Stimulated activated CD8-positive, alpha-beta memory T cell treated with anti-CD3 and anti-CD28 coated beads, Interleukin-15, amount 100 ng/mL, for 4 hours (primary cell): ENCODE measurements at places on chromosomes 6 and 20.

GRCh38 chr6:84657486-84657885 is 106.9 kb downstream of the TBX18 start:
- DNase-seq, result no peak

DNA sequence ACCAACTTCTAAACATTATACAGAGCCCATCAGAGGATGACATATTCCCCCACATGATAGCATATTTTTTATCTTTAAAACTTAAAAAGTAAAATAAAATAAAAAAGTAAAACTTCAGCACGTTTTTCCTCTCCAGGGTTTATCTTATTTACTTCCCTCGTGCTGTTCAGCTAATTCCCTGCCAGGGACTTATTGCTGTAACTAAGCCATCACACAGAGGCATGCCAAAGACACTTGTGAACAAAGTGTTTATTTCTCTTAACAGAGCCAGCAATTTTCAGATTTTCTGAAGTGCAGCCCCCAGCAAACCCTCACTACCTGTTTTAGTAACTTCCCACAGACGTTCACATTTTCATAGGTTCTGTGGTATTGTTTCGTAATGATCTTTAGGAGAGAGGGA is 293.8 kb downstream of the ZNF217 start:
- DNase-seq, result no peak

DNA sequence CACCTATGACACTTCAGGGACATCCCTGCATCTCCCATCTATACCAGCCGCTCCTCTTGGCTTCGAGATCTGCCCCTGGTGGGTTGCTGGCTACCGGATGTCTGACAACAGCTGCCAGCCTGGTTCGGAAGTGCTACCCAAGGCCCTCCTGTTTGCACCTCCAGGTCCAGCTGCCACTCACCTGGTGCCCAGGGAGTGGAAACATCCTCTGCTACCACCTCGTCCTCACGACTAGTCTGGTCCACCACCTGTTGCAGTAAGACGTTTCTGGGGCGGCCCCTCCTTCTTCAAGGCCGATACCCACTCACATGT is 8.3 kb upstream of the PCMTD2 start:
- DNase-seq, result no peak

GRCh38 chr6:16265351-16266341 is 27.3 kb downstream of the GMPR start:
- DNase-seq, result no peak

DNA sequence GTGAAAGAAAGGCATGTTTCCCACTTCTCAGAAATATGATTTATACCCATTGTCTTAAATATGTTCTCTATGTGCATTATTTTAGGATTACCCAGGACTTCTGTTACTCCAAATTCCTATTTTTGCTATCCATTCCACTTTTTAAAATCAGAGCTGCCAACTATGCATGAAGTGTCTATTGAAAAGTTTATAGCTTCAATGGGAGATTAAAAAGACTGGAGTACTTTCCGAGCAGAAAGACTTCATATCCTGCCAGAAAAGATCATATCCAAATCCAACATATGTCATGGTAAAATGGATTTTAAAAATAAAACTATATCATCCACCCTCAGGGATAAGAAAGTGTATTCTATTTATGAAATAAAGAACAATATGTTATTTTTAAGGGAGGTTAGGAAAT is 212.7 kb downstream of the COL12A1 start:
- no peak for DNase-seq

DNA sequence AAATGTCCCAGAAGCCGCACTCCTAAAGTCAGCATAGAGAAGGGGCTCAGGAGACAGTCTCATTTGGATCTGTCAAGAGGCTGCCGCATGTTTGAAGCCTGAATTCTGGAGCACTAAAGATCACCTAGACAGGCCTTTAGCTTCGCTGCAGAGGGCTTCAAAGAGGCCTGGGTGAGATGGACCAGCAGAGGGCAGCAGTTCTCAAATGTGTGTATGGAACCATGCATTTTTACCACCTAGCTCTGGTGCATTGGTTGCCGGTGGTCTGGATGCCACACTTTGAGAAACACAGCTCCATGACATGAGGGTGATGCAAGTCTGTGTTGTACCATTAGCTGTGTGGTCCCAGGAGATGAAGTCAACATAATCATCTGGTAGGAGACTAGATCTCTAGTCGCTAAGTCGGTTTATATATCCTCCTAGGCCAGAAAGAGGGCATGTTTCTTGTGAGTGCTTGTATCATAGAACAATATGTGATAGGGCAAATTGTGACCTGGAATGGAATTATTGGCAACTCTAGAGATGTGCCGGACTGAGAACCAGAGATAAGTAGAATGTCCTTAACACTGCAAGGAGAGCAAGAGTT is 64.8 kb downstream of the KIAA0319 start:
- DNase-seq, result peak; percentile 47

DNA sequence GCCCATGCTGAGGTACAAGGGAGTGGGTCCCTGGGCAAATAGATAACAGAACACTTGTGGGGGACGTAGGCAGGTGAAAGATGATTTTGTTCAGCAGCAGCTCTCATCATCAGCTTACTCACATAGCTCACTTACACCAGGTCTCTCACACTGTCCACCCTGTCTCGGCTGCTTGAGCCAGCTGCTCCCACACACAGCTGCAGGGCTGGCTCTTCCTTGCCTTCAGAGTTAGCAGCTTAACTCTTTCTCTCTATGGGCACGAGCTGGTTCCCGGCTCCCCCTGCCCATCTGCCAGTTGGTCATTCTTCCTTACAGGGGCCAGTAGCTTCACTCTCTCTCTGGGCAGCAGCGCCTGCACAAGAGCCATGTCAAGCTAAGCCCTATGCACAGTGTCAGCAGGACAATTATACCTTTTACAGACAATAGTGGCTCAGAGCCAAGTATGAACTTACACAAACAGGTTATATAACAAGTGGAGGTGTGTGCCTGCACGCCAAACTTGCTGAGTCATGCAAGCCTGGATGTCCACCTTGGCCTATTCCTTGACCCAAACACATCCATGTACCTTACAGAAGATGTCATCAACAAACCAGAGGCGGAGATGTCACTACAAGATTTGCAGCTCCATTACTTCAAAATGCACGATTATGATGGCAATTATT is 18.7 kb downstream of the ZNF391 start:
- DNase-seq, result no peak

GRCh38 chr20:31537890-31538289 is 23.6 kb downstream of the HM13 start:
- DNase-seq, result no peak

DNA sequence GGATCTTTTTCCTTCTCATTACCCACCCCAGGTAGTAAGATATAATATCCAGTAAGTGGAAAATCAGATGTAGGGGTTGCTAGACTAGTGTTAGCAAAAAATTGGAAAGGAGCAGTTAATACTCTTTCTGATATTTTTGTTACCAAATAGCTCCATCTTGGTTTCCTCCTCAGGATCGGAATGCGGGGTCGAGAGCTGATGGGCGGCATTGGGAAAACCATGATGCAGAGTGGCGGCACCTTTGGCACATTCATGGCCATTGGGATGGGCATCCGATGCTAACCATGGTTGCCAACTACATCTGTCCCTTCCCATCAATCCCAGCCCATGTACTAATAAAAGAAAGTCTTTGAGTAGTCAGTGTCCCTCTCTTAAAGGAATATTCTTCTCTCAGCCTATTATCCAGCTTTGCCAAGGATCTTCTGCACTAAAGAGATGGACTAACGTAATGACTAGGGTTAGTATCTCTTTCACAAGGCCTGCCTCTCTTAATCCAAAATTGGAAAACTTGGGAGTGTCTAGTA is 1.5 kb downstream of the ROMO1 start:
- no peak for DNase-seq

- no peak for DNase-seq
These were observed 414.1 kb downstream of the CDH26 start for GRCh38 chr20:60372275-60372674.

DNA sequence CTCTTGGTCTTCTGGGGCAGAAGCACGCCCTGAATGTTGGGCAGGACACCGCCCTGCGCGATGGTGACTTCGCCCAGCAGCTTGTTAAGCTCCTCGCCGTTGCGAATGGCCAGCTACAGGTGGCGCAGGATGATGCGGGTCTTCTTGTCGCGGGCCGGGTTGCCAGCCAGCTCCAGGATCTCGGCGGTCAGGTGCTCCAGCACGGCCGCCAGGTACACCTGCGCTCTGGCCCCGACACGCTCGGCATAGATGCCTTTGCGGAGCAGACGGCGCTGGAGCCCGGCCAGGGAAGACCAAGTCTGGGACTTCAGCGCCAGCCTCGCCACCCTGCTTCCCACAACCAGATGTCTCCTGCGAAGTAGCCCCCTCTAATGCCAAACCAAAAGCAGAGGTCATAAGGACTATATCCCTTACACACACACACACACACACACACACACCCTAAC is 8.0 kb upstream of the SLC17A3 start:
- peak; percentile 4 for DNase-seq

- no peak for DNase-seq
These were observed 21.6 kb downstream of the DLL1 start for GRCh38 chr6:170269151-170269845.

DNA sequence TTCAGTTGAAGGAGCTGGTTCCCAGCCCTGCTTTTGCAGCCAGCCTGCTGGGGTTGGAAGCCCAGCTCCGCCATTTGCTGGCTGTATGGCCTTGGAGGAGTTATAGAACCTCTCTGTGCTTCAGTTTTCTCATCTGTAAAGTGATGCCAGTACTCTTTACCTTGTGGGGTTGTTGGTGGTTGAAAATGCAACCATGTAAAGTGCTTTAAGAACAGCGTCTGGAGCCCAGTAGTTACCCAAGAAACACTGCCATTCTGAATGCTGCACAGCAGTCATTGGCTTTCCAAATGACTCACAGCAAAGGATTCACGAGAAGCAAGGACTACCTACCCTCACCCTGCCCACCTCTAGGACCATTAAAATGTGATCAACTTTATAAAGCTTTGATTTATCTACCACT is 154.4 kb downstream of the F13A1 start:
- DNase-seq, result no peak

GRCh38 chr6:161721511-161721910 is 447.6 kb upstream of the AGPAT4 start:
- DNase-seq, result no peak

DNA sequence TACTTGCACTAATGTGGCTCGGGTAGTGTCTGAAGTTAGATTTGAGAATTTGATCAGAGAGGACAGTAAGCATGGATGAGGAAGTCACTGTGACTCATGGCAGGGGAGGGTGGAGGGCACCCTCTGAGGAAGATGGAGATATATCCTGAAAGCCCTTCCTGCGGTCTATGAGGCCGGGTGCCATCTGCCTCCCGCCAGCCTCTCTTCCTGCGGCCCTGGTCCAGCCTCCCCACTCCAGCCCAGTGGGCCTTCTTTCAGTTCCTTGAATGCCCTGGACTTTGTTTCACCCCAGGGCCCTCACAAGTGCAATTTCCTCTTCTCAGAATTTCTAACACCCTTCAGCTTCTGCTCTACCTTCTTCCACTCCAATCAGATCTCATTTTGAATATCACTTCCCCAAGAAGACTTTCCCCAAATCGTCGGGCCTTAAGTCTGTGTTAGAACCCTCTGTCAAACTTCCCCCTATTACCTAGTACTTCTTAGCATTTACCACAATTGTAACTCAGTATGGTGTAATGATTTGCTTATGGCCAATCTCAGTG is 20.2 kb upstream of the TNFAIP3 start:
- DNase-seq, result no peak

DNA sequence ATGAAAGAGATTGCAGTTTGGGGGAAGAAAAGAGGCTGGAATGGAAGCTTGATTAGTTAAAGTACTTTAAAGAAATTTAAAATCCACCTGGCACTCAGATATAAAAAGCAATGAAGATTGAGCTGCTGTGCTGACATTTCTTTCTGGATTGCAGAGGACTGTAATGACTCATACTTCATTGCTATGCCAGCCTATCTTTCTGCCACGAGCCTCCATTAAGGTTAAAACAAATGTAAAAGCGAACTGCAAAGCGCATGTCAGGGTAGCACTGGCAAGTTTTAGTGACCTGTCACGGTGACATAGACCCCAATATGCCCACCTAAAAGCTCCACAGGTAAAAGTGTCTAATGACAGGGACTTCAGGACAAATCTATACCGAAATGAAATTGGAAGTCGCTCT is 449.6 kb downstream of the C6orf118 start:
- DNase-seq, result no peak

DNA sequence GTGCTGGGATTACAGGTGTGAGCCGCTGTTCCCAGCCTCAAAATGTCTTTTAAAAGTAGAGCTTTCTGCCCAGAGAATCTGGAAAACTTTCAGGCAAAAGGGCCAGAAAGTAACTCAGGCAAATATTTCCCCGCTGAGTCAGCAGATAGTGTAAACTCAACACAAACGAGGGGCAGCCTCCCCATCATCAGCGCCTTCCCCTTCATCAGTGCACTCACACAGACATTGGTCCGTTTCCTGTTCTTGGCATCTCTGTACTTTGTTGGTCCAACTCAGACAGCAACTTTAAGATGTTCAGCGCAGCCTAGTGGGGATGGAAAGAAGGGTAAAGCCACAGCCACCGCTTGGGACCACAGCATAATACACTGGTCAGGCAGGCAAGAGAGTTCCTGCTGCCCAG is 69.5 kb downstream of the CSE1L start:
- no peak for DNase-seq

DNA sequence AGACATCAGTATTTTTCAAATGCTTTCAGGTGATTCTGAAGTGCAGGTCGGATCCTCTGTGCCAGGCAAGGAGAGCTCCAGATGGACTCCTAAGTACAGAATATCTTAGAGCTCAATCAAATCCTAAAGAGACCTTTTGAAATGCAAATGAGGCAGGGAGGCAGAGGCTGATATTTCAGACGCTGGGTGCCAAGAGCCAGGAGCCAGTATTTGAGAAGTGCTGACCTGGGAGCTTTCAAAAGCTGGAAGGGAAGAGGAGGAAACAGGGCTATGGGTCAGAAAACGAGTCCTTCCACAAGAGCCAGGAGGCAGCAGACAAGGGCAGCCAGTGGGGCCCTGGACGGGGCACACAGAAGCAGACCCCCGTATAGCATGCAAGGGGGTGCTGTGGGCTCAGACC is 46.1 kb upstream of the DSN1 start:
- DNase-seq, result no peak

- DNase-seq, result no peak
These were observed 273.9 kb downstream of the CDC5L start for GRCh38 chr6:44661221-44662008.
